ENCODE measurements at places on chromosomes 2 and 18.
A peak's percentile ranks its signal among the peaks of the same experiment; 100 is the strongest.

- no peak for DNase-seq
Observed at GRCh38 chr18:55550471-55550870, 37.5 kb downstream of the TCF4 start.

GRCh38 chr2:237492137-237492890 lies 5.3 kb downstream of the MLPH start:
- DNase-seq = no peak

DNA sequence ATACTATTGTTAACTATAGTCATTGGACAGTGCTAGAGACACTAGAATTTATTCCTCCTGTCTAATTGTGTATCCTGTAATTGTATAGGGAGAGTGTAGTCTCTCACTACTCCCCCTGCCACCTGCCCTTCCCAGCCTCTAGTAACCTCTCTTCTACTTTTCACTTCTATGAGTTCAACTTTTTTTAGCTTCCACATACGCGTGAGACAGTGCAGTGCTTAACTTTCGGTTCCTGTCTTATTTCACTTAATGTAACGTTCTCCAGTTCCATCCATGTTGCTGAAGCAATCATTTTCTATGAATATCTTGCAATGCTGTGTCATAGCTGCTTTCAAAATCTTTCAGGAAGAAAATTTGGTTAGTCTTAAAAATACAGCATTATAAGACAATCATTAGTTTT lies 22.8 kb upstream of the RUFY4 start:
- peak; percentile 96 for DNase-seq

DNA sequence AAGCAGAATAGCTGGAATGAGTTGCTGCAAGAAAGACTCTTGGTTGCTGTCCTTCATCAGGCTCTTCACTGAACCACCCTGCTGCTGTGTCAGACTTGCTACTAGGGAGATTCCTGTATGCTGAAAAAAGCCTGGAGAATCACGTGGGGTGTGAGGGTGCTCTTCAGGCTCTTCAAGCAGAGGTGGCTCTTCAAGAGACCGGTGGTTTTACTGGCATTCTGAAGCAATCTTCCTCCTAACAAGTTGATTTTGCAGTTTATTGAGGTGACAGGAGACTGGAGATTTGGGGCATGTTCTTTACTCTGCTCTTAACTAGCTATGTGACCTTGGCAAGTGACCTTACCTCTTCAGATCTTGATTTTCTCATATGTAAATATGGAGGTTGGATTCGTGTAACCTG lies 14.1 kb downstream of the TMEM178A start:
- no peak for DNase-seq

DNA sequence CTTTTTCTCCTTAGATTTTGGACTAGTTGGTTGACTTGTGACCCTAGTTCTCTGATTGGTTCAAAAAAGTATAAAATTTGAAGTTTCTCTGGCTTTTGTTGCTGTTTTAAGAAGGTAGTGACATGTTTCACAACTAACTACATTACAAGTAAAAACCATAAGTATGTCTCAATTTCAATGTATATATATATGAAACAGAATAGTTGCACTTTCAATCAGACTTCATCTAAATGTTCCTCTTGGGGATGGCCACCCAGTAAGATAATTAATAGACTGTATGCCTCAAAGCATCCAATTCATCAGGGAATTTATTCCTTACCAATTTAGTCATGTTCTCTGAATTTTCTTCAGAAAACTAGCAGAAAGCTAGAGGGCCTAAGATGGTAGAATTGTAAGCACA lies 259.7 kb downstream of the RPRM start:
- no peak for DNase-seq

DNA sequence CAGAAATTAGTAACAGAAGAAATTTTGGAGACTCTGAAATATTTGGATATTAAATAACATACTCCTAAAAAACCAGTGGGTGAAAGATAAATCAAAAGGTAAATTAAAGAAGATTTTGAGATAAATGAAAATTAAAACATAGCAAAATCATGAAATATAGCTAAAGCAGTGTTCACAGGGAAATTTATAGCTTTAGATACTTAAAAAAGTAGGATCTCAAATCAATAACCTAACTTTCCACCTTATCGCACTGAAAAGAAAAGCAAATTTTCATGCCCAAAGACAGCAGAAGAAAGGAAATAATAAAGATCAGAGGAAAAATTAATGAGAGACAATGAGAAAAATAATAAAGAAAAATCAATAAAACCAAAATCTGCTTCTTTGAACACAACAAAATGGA lies 135.1 kb upstream of the KLF7 start:
- no peak for DNase-seq

DNA sequence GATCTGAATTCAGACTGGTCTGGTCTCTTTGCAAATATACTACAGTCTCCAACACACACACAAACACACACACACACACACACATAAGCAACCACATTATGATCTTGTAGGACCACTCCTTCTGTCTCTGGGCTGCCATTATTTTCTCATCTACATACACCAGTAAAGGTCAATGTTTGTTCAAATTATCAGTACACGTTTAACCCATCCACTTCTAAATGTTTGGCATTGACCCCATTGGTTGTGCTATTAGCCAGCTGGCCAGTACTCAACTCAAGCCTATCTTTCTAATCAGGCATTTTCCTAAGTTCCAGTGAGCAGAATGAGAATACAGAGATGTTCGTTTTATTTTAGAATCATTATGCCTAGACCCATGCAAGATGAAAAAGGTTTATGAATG lies 186.4 kb downstream of the CNTNAP5 start:
- no peak for DNase-seq

GRCh38 chr18:77037567-77037966 lies 95.0 kb downstream of the MBP start:
- no peak for DNase-seq

GRCh38 chr18:22606563-22607283 lies 189.0 kb upstream of the CTAGE1 start:
- DNase-seq = no peak

DNA sequence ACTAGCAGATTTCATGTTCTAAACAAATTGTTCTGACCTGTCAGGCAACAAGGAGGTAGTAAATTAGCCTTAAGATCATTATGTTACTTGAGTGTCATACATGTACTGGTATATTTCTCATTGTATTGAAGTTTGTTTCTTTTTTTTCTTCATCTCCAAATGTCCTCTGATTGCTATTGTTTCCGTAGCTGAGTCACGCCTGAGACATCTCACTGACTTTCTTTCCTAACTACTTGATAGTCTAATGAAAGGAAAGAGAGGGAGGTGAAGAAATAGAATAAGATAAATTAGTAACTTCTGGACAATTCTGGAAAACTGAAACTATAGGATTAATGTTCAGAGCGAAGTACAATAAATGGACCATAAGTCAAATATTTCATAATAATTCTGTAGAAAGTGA lies 1049.9 kb downstream of the TSN start:
- DNase-seq = no peak

- DNase-seq = no peak
Observed at GRCh38 chr2:4762951-4763376, 929.2 kb upstream of the SOX11 start.

- DNase-seq = no peak
Observed at GRCh38 chr2:148132412-148132811, 111.5 kb downstream of the MBD5 start.

DNA sequence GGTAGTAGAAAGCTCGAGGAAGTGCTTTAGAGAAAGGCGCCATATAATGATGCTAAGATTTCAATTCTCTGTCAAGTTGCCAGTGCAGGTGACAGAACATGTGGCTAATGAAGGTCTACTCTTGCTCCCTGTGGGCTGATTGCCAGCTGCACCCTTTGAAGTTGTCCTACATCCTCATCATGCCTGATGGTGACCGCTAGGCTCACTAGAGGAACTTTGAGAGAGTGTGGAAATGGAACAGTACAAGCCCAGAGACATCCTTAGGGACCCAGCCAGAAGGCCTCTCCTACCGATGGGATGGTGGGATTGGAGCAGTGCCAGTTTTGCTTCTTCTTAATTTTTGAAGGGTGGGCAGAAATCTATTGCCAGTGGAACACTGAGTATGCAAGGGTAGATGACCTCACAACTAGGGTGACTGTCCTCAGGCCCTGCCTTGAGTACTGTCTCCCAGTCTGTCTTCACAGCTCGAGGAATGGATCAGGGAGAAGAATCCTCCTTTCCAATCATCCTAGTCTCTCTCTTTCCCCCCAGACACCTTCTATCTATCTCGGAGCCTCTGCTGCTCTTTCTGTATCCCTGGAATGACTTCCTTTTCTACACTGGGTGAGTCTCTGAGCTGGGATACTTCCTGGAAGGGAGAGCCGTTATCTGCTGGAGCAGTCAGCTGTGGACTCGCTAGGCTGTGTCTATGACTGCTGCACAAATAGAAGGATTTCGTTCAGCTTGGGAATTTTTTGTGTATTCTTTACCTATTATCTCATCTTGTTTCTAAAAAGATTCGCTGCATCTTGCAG lies 33.5 kb downstream of the LGALSL start:
- DNase-seq = no peak

DNA sequence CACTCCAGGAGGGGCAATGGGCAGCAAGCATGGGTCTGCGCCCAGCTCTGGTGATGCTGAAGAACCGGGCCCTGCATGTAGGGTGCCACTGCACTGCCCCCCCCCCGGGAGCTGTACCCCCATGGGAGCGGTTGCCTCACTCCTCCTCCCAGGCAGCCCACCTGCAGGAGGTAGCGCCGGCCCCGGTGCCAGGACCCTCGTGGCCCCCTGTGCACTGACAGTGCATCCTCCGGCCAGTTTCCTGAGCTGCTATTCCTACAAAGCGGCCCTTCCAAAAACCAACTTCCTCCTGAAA lies 109.4 kb downstream of the ZNF516 start:
- DNase-seq = no peak

- DNase-seq = no peak
Observed at GRCh38 chr2:48205137-48205798, 299.0 kb upstream of the FBXO11 start.

- no peak for DNase-seq
Observed at GRCh38 chr2:37080266-37080665, 3.9 kb downstream of the HEATR5B start.

- no peak for DNase-seq
Observed at GRCh38 chr2:53312721-53313120, 454.9 kb upstream of the CHAC2 start.

- DNase-seq = no peak
Observed at GRCh38 chr2:63049211-63049969, 1.2 kb upstream of the OTX1 start.

GRCh38 chr2:71496156-71496770 lies 42.9 kb downstream of the DYSF start:
- no peak for DNase-seq

GRCh38 chr18:32760391-32760790 lies 12.4 kb downstream of the KLHL14 start:
- DNase-seq = no peak

DNA sequence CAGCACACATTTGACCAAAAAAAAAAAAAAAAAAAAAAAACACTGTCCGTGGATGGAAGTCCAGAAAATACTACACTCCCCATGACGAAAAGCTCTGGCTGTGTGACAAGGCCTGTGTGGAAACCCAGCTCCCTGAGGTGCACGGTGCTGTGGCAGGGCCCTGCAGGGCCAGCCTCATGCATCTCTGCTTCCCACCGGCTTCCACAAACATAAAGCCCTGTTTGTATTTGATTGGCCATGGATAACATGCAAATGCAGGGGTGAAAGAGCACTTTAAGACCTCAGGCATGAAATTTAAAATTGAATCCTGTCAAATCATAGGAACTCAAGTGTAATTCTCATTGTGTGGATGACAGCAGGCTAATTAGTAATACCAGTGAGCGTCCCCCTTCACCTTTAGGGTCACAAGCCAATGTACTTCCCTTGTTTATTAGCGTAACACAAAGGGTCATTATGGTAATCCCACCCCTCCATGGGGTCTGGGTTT lies 757.2 kb downstream of the GALR1 start:
- no peak for DNase-seq

DNA sequence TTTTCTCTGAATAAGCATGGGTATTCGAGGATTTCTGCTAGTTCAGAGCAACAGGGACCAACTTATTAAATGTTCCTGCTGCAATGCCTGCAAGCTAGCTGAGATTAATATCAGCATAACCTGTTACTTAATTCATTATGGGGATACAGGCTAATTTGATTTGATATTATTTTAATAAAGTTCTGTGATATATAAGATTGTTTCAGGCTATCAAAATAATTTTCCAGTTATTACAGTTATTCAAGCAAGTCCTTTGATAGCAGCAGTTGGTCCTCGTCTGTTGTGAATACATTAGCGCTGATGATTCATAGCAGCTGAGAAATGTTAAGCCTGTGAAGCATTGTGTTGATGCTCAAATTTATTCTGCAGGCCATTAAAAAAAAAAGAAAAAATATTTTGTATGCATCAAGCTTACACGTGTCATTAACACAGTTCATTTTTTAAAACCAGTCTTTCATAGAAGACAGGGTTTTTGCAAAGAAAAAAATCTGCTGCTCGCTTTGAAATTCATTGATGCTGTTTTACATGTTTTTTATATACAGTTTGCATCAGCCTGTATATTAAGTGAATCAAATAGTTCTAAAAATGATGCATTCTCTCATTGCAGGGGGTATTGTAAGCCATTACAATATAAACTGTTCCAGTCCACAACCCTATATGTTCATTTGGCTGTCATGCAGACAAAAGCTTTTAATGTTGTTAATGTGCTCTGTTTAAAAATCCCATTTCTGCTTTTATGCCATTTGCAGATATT lies 482.5 kb downstream of the BCL11A start:
- DNase-seq = no peak

DNA sequence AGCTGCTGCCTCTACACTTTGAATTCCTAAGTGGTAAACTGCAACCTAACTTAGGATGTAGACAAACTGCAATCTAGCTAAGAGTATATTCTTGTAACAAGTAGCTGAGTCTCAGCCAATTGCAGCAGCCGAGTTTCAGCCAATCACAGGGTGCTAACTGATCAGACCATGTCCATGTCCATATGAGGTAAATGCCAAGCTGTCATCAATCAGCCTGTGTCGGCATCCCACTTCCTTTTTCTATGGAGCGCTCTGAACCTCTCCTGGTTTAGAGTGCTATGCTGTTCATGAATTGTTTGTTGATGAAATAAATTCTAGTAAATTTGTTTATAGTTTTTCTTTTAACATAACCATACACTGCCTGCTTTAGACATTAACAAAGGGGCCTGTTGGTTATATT lies 408.8 kb downstream of the NBAS start:
- DNase-seq = no peak

GRCh38 chr18:5895299-5895875 lies at the start of gene TMEM200C:
Gene TMEM200C, minus strand, starts transcription at chr18:5895522. Its CDS starts 3,459 bp downstream, at chr18:5892063.
- DNase-seq = no peak

DNA sequence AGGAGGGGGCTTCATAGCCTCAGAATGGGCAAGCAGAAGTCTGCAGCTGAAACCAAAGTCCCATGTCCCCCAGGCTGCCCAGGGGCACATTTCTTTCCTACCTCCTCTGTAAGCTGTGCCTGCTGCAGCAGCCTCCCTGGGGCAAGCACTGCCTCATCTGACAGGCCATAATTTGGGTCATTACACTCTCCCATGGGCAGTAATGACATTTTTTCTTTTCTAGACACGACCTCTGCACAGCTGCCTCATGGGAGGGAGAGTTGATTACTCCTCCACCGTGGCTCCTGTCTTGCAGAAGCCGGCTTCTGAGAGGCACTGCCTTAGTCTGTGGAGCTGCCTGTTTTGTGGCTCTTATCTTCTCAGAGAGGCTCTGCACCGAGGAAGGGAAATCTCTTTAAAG lies 268.9 kb downstream of the TDRD15 start:
- DNase-seq = no peak
